ENCODE measurements at places on chromosomes 2 and 18.

- DNase-seq = no peak
Observed at GRCh38 chr2:26621469-26622199, 19.5 kb downstream of the CIB4 start.

DNA sequence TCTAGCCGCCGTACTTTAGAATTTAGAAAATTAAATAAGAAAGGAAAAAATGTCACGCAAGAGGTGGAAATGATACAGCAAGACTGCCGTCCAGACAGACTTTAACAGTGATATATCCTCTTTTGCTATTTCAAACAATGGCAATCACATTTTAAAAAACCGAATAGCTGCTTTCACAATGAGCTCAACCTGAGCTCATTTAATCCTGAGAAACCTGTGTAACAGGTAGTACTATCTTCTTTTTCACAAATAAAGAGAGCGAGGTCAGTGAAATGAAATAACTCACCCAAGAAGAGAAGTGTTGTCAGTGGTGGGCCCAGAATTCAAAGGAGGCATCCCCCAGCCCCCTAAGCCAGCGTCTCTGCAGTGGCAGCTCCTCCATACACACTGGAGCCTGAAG is 60.7 kb upstream of the DAPL1 start:
- DNase-seq = no peak

DNA sequence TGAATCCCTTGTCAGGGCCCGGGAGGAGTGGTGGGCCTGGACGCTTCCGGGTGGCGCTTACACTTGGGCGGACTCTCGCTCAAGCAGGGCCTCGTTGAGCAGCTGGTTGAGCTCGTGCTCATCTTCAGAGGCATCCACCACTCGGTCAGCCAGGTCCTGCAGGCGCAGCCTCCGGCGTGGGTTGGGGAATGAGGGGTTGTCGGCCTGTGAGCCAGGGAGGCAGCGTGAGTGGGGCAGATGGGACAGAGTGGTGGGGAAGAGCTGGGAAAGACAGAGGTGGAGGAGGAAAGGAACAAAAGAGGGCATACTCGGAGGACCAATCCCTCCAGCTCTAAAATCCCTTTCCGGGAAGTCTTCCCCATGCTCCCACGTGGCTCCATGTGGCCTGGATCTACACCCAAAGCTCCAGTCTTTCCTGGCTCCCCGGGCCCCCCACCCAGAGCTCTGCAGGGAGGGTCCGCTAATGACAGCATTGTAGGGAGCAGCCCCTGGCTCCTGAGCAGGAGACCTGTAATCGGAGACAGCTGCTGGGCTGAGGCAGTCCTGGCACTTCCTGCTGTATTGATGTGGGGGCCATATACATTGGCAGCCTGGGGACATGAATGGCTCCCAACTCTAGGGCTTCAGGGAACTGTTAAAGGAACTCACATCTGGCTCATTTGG is 41.6 kb downstream of the CENPO start:
- no peak for DNase-seq

DNA sequence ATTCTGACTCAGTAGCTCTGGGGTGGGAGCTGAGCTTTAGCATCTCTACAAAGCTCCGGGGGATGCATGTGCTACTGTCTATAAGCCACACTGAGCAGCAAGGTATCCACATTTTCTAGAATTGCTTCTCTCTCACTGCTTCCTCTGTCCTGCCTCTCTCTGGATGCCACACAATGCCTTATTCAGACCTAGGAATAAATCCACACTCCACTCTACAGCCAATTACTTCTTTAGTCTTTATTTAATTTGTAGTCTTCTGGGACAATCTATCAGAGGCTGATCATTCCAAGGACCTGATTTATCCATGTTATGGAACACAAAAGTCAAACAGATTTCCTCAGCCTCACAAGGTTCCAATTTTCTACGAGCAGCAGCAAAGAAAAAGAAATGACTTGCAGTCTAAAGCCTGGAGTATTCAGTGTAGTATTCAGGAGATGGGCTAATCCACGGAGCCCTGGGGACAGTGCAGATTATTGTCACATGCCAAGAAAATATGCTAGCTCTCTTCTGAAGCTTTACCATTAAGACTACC is 4.4 kb downstream of the BCL2 start:
- no peak for DNase-seq

DNA sequence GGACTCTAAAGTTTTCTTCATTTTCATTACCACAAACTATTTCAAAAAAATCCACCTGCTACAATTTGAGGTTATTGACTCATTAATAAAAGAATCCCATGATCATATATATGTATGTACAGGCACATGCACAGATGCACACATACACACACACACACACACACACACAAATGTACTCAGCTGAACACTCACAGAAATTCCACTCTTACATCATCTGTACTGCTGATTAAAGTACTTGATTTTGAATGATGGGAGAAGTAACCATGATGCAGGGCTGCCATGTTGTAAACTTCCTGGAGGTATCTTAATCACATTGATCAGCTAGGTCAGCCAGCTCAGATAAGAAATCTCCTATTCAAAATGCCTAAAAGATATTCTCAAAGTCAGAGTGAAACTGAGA is 1313.2 kb upstream of the NRXN1 start:
- no peak for DNase-seq

- no peak for DNase-seq
Observed at GRCh38 chr2:237737196-237737865, 61.2 kb upstream of the RBM44 start.

DNA sequence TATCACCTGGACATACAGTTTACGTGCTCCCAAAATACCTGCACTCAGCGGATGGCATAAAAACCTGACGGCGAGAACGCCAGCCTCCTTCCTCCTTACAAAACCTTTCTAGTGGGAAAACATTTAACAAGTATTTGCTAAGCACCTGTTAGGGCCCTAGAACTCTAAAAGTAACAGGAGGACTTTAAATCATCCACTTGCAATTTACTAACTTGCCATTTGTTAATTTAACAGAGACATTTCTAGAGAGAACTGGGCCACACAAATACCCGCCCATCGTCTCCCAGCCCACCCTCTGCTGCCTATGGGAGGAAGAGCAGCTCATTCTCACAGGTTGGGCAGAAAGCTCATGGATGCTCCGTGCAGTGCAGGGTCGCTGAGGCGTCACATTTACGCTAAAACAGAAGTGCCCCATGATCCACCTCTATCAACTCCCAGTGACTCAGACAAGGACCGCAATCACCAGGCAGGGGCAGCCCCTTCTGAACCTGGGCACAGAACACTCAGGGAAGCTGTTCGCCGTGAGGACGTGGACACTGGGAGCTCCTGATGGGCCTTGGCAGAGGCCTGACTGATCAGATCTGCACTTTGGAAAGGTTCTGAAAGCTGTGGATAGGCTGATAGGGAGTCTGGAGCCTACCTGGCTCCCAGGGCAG is 106.9 kb downstream of the HDAC4 start:
- DNase-seq = no peak

Measured in NCI-H2081 (cell line).